Activated CD8-positive, alpha-beta memory T cell treated with anti-CD3 and anti-CD28 coated beads, Interleukin-2, amount 50 U/mL, for 48 hours (primary cell): ENCODE measurements at places on chromosomes 6 and 20.

- DNase-seq, result no peak
Measured at GRCh38 chr6:13787137-13787536, 27.2 kb downstream of the MCUR1 start.

DNA sequence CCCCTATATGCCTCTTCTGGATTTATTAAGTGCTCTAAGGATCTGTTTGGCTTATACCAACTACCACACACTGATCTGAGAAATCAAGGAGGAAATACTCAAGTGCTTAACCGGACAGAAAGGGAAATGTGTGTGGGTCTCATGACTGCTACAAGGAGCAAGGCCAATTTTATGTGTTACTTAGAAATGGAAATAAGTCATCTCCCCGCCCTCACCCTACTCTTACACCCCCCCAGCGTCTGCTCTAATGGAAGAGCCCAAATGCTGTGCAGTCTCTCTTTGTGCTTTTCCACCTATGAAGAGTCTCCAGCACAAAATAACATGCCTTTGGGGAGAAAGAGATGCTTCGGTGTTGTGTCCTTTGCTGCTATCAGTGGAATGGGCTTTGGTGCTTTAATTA is 428.8 kb upstream of the ARID1B start:
- no peak for DNase-seq

GRCh38 chr20:54100563-54100962 is 30.2 kb upstream of the BCAS1 start:
- DNase-seq, result no peak

GRCh38 chr6:37496951-37497885 is 2.5 kb downstream of the CCDC167 start:
- DNase-seq, result no peak

GRCh38 chr6:136859430-136859829 is 37.0 kb downstream of the PEX7 start:
- DNase-seq, result no peak

- DNase-seq, result no peak
Measured at GRCh38 chr6:25927756-25928216, 2.7 kb downstream of the SLC17A2 start.

GRCh38 chr6:2033544-2033943 is 211.9 kb downstream of the GMDS start:
- DNase-seq, result no peak

GRCh38 chr6:125189494-125189893 is 35.9 kb downstream of the TPD52L1 start:
- DNase-seq, result no peak

DNA sequence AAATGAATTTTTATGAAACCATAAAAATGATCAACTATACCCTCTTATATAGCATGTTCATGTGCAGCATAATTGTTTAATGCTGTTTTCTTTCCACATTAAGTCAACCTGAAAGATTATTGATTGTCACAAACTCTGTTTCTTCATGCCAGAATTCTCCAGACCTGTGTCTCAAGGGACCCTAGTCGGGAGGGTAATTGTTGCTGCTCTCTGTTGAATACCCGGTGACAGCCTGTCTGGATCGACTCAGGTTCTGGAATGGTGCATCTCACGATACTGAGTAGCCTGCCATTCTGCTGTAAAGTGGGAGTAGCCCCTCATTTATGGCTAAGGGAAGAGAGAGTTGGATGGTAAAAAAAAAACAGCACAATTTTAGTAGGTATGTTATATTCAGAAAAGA is 449.9 kb upstream of the SOX4 start:
- no peak for DNase-seq

- DNase-seq, result no peak
Measured at GRCh38 chr6:25248123-25248522, 31.1 kb upstream of the CARMIL1 start.

- no peak for DNase-seq
Measured at GRCh38 chr20:40797425-40797824, 108.4 kb upstream of the MAFB start.

GRCh38 chr6:65059568-65059967 is 647.5 kb downstream of the EYS start:
- no peak for DNase-seq

DNA sequence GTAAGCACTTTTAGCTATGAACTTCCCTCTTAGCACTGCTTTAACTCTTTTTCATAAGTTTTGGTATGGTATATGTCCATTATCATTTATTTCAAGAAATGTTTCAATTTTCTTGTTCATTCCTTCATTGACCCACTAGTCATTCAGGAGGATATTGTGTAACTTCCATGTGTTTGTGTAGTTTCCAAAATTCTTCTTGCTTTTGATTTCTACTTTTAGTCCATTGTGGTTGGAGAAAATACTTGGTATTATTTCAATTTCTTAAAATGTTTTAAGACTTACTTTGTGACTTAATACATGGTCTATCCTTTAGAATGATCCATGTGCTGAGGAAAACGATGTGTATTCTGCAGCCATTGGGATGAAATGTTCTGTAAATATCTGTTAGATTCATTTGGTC is 176.5 kb downstream of the CENPW start:
- DNase-seq, result no peak

- DNase-seq, result no peak
Measured at GRCh38 chr6:99790679-99791078, 184.0 kb downstream of the PRDM13 start.

DNA sequence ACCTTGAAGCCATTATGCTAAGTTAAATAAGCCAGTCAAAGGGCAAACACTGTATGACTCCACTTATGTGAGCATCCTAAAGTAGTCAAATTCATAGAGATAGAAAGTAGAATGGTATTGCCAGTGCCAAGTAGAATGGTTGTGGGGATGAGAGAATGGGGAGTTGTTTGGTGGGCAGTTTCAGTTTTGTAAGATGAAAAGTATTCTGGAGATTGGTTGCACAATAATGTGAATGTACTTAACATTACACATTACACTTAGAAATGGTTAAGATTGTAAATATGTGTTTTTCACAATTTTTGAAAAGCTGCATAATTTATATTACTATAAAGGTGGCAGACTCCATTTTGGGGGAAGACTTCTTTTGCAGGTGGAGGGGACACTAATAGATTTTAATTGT is 51.3 kb upstream of the CARMIL1 start:
- DNase-seq, result no peak

GRCh38 chr6:121971931-121972335 is 427.5 kb upstream of the HSF2 start:
- no peak for DNase-seq

DNA sequence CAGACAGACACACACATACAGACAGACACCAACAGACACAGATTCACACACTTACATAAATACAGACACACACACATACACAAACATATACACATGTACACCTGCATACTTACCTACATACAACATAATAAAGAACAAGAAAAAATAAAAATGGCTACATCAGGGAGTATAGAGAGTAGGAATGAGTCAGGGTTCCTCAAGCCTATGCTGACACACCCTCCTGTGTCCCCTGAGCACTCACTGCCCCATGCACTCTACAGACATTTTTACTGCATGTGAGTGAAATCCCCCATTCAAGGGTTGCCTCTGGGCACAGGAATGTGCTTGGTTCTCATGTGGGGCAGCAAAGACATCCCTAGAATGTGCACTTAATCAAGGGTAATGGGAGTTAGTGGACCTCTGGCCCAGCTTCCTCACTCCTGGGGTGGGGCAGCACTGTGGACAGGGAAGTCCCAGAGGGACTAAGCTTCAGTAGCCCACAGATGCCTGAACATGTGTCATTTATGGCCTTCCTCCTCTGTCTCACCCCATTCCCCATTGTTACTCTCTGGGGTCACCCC is 185.9 kb upstream of the FOXA2 start:
- DNase-seq, result no peak

GRCh38 chr6:35128496-35128895 is 12.6 kb downstream of the TCP11 start:
- DNase-seq, result no peak

GRCh38 chr6:56043076-56043475 is 167.7 kb upstream of the BMP5 start:
- DNase-seq, result no peak

GRCh38 chr20:1434571-1435336 is 31.9 kb downstream of the NSFL1C start:
- peak; percentile 71 for DNase-seq

GRCh38 chr6:160462551-160463109 is 114.5 kb downstream of the SLC22A3 start:
- no peak for DNase-seq

GRCh38 chr6:158655569-158656450 is 6.0 kb downstream of the SYTL3 start:
- DNase-seq, result peak; percentile 58

GRCh38 chr6:97097068-97098047 is 172.8 kb downstream of the KLHL32 start:
- no peak for DNase-seq

DNA sequence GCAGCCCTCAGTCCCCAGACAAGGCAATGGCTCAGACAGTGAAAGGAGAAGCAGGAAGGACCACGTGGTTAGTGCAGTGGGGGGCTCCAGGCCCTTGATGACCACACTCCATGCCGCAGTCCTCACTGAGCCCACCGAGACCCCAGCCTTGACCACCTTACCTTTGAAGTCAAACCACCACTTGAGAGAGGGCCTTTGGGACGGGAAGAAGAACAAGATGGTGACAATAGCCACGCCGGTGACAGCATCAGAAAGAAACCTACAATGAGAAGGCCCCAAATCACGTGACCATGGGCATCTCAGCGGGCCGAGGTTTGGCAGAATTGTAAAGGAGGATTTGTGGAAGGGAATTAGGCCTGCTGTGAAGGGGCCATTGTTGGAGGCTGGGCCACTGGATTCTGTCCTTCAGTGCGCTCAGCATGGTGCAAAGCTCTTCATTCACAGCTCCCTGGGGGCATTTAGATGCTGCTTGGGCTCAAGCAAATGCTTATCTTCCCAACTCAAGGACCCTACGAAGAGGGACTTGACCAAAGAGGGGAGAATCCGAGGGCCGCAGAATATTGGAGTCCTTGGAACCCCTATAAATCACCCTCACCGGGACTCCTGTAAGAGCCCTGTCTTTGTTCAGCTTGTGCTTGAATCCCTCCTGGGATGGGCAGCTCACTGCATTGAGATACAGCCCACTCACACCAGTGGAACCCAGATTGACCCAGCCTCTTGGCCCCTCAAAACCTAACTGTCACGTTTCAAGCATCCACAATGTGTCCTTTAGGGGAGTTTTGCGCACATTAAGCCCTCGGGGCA is 33.2 kb upstream of the OCSTAMP start:
- DNase-seq, result no peak

DNA sequence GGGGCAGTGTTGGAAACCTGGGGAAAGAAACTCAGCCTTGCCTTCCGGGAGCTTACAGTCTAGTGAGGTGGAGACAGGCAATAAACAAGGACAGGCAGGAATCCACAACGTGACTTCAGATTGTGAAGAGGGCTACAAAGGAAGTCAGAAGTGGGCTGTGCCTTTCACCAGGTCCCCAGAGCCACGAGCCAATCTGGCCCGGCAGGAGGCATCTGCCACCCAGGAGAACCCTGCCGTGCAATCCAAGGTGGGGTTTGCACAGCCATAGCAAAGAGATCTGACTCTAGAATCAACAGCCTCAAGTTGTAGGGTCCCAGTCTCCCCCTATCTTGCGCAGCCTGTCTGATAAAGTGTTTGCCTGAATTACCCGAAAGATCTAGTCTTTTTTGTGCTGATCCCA is 5.5 kb downstream of the SLC32A1 start:
- peak; percentile 55 for DNase-seq

- DNase-seq, result no peak
Measured at GRCh38 chr20:18879262-18879661, 65.7 kb downstream of the SCP2D1 start.

GRCh38 chr20:56624786-56625681 is 4.1 kb upstream of the TFAP2C start:
- DNase-seq, result peak; percentile 51

- DNase-seq, result no peak
Measured at GRCh38 chr20:11796026-11796425, 121.7 kb upstream of the BTBD3 start.

GRCh38 chr6:125834348-125834747 is 43.6 kb downstream of the NCOA7 start:
- DNase-seq, result no peak

- DNase-seq, result no peak
Measured at GRCh38 chr6:126118936-126119335, 132.6 kb downstream of the TRMT11 start.

- no peak for DNase-seq
Measured at GRCh38 chr6:66735106-66735890, 1028.3 kb upstream of the EYS start.

DNA sequence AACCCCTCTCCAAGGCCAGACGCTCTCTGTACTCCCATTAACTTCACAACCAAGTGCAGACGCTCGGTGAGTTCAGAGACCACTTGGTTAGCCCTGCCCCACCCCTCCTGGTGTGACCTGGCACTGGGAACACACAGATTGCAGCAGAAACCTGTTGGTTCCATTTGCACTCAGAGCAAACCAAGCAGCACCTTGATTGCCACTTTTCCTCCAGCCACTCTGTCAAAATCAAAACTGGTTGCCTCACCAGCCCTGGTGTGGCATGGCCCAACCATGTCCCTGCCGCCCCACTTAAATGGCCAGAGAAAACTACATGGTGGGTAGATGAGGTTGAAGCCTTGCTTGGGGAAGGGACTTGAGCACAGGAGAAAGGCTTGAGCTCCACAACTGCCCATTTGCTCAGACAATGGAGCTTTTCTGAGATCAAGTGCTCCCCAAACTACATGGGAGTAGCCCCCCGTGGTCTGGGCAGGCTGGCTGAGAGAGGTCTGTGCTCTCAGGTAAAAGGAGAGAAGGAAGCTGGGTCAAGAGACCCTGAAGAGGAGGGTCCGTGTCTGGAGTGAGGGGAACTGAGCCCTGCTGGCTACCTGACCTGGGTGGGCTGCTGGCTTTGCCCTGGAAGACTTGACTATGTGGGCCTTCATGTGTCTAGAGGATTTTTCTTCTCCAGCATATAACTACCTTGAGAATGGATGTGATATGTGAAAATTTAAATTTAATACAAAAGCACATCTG is 43.4 kb downstream of the PLCG1 start:
- DNase-seq, result peak; percentile 46

DNA sequence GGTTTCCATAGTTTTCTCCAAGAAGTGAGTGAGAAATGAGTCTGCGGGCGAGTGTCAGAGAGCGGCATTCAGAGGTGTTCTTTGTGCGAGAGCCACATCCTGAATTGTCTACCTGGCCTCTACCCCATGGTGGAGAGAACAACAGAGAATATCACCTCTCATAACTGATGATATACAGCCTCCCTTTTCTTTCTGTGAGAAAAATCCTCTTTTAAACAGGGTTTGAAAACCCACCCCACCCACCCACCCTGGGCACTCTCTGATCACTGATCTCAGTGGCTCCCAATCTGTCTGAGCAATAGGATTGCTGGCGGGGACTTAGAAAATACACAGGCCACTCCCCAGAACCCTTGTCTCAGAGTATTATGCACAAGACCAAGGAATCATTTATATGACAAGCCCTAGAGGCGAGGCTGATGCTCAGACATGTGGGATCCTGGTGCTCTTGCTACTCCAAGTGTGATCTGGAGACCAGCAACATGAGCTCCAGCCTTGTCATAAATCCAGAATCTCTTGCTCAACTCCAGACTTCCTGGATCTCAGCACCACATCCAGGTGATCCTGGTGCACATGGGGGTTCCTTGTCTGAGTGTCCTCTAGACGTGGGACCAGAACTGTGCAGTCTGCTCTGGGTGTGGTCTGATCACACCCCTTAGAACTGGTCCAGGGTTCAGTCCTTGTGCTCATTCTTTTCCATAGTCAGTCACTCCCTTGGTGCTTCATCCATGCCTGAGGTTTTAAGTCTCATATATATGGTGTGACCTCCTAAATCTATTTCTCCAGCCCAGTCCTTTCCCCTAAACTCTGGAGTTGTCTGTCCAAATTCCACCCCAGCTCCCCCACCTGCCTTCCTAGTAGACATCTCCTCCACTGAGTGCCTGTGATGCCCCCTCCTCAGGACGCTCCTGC is 5.3 kb downstream of the HLA-B start:
- DNase-seq, result no peak

GRCh38 chr6:129105793-129106192 is 222.9 kb downstream of the LAMA2 start:
- DNase-seq, result no peak
